NCI-H1436 treated with DMSO at 0.1 percent for 48 hours (cell line): ENCODE measurements at places on chromosomes 12 and 14.

GRCh38 chr12:53735556-53735955, 8.3 kb upstream of the CALCOCO1 start:
- DNase-seq = no peak

GRCh38 chr14:90743826-90744225, 72.4 kb downstream of the TTC7B start:
- no peak for DNase-seq

GRCh38 chr12:121128908-121129810, 3.5 kb upstream of the P2RX7 start:
- peak; percentile 28 for DNase-seq

- DNase-seq = no peak
Observed at GRCh38 chr14:53493860-53494259, 340.7 kb upstream of the DDHD1 start.

GRCh38 chr14:63318835-63319234, at the start of gene GPHB5:
Gene GPHB5 (minus strand): TSS chr14:63318935. CDS start chr14:63317849, 1,086 bp downstream.
- DNase-seq = no peak

GRCh38 chr12:1576410-1577241, 17.8 kb downstream of the FBXL14 start:
- DNase-seq = no peak

DNA sequence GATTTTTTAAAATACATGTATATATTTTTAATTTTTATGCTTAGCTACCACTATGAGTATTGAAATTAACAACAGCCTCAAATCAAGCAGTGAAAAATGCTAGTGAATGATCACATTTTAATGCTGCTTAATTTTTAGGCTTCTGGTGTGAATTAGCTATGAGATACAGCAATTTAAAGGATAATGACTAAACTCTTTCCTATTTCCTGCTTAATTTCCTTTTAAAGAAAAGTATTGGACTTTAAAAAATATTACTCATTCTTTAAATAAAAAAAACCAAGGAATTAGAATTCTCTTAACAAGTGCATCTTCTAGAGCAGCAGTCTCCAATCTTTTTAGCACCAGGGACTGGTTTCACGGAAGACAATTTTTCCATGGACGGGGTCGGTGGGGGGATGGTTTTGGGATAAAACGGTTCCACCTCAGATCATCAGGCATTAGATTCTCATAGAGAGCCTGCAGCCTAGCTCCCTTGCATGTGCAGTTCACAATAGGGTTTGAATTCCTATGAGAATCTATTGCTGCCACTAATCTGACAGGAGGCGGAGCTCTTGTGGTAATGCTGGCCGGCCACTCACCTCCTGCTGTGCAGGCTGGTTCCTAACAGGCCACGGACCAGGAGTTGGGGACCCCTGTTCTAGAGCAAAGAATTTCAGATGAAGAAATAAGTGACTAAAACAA, 18.6 kb upstream of the NTN4 start:
- DNase-seq = no peak

- no peak for DNase-seq
Observed at GRCh38 chr12:12845794-12846243, 32.7 kb downstream of the DDX47 start.

DNA sequence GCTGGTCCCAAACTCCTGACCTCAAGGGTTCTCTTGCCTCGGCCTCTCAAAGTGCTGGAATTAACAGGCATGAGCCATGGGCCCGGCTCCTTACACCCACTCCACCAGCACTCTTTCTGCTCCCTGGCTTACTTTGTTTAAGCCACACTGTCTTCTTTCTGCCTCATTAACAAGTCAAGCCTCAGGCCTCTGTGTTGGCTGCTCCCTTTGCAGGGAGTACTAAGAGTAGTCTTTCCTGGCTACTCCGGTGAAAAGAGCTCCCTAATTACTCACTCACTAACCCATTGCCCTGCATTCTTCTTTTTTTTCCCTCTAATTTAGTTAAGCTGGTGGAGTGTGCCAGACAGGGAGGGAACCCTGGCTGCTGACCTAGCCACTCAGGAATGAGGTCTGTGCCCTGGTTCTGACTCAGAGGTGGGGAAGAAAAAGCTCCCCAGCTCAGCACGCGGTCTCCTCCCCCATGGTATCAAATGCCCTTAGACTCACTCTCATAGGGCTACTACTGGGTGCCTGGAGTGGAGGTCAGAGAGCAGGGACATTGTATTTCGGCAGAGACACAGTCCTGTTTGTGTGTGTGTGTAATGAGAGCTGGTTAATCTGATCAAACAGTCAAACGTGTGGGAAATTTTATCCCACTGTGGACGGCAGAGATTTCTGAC, 19.8 kb downstream of the GALNT6 start:
- no peak for DNase-seq

- no peak for DNase-seq
Observed at GRCh38 chr12:14256555-14257169, 108.8 kb upstream of the ATF7IP start.

- no peak for DNase-seq
Observed at GRCh38 chr12:16228067-16228466, 49.4 kb downstream of the SLC15A5 start.

DNA sequence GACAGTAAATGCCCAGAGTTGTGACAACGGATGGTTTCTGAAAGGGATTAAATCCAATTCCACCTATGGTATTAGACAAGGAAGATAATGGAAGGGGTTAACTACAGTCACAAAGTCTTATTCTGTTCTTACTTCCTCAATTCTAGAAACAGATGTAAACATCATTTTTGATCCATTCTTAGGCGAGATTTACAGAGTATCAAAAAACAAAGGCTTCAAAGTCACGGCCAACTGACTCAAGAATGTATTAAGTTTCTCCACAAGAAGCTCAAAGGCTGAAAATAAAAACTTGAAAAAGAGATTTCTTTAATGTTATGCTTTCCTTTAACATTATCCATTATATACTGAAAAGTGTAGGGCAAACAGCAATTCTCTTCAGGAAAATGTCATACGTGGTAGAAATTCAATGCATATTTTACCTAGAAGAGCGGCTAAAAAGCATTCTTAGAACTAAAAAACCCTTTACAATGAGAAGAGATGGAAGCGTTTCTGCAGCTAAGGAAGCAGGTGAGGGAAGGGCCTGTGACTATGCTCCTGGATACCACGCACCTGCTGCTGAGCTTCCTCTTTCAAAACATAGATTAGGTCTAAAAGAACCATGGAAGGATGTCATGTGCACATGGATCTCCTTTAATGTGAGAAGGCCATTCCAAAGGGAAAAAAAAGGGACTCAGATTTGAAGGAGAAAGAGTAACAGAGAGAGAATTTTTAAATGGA, 185.8 kb downstream of the STXBP6 start:
- DNase-seq = no peak

DNA sequence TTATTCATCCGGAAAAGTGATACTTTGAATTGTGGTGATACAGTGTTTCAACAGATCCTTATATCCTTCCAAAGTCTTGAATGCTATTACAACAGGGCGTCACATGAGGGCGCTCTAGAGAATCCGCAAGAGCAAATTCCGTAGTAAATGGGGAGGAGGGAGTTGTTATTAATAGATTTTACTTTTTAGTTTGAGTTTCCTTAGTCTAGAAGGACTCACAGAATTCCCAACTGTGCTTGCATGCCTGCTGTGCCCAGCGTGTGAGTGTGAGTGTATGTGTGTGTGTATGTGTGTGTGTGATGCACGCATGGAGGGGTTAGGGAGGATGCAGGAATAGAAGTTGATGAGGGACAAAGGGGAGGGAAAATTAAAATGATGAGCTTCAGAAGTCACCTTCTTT, 375.3 kb downstream of the C12orf75 start:
- no peak for DNase-seq

DNA sequence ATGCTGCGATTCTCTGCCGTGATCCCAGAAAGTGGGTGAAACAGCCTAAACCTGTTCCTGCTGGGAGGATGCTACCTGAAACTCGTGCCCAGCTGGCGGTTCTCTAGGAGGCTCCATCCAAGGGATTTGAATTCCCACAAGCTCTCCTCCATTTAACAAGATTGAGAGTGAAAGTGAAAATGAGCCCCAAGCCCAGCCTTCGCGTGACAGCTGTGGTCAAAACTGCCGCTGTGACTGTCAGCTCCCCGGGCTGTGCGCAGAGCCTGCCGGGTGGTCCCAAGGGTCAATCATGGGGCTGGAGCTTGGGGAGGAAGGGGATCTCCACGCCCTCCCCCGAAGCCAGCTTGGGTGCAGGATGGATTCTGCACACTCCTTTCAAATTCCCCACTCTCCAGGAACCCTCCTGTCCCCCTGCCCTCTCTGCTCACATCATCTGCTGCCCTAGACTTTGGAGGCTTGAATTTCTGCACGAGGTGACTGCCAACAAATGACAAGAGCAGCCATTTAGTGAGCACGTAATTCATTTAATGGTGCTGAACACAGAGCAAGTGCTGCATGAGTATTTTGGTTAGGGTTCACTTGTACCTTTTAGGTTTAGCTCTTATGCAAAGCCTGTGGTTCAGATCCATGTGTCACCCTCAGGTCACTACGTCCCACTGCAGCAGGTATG, 5.3 kb downstream of the ASB2 start:
- DNase-seq = no peak

- no peak for DNase-seq
Observed at GRCh38 chr12:106108185-106108835, 30.4 kb downstream of the NUAK1 start.

DNA sequence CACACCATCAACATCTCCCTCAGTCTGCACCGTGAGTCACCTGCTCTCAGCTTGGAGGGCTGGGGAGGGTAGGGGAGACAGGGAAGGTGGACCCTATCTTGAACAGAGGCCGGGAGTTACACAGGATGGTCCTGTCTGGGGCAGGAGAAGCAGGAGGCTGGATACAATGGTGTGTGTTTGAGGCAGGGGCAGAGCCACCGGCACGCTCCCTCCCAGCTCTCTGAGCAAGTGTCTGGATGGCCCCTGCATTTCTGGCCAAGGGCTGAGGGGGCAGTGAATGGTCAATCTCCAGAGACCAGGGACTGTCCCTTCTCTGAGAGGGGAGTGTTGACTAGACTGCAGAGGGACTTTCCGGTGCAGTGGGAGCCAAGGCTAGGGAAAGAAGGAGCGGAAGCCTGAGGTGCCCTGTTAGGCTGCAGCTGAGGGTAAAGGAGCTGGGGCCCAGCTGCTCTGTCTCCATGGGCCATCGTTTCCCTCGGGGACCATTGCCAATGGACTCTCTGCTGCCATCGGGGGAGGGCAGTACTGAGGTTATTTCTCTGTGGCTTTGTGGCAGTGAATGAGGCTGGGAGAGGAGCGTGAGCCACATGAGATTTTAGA, 1.9 kb downstream of the LRP1-AS start:
- no peak for DNase-seq

GRCh38 chr14:80387563-80387981, 176.3 kb upstream of the DIO2 start:
- DNase-seq = no peak

GRCh38 chr12:119230807-119231206, 52.1 kb downstream of the HSPB8 start:
- DNase-seq = no peak

- DNase-seq = no peak
Observed at GRCh38 chr12:89863493-89863938, 154.9 kb upstream of the ATP2B1 start.

DNA sequence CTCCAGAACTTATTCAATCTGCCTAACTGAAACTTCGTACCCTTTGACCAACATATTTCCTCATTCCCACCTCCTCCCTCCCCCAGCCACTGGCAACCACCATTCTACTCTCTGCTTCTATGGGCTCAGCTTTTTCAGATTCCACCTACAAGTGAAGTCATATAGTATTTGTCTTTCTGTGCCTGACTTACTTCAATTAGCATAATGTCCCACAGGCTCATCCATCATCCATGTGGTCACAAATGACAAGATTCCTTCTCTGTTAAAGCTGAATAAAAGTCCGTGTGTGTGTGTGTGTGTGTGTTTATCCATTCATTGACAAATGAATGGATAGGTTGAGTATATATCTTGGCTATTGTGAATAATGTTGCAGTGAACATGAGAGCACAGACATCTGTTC, 1.3 kb upstream of the C14orf39 start:
- no peak for DNase-seq

- no peak for DNase-seq
Observed at GRCh38 chr12:1838205-1838993, 18.0 kb downstream of the LRTM2 start.

GRCh38 chr14:55638665-55639064, 58.7 kb downstream of the KTN1 start:
- DNase-seq = no peak

DNA sequence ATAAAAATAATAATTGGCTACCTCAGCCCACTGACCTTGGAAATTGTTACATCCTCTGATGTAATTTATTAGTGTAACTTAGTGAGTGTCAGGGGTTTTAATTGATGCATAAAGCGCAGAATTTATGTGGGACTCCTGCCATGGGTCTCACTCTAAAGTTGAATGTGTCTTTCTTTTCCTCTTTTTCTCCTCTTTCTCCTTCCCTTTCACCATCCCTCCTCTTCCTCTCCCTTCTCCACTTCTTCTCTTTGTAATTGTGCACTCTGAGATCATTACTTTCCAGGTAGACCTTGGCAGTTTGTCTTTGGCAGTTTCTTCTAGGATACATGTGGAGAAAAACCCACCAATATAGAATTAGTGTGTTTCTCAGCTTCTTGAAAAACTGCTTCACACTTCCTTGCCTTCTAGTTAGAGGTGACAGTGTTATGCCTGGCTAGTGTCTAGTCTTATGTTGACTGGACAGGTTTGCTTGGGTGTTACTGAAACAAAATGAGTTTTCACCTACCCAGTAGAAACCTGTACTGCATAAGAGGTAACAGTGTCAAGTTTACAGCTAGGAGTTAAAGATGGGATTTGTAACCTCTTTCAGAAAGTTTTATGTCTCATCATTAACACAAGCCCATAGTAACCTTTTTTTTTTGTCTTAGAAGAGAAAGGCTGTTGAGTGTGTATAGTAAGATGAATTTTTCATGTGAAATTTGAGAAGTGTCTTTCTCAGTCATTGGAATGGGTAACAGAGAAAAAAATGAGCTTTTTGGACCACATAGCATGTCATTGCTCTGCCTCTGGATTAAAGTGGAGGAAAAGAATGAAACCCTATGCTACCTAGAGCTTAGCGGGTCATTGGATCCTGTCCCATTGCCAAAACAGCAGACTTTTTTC, 18.6 kb downstream of the PELI2 start:
- DNase-seq = no peak

- peak; percentile 74 for DNase-seq
Observed at GRCh38 chr14:45891417-45892080, 638.5 kb upstream of the MIS18BP1 start.

GRCh38 chr14:90518941-90519256, 122.1 kb downstream of the CALM1 start:
- no peak for DNase-seq

DNA sequence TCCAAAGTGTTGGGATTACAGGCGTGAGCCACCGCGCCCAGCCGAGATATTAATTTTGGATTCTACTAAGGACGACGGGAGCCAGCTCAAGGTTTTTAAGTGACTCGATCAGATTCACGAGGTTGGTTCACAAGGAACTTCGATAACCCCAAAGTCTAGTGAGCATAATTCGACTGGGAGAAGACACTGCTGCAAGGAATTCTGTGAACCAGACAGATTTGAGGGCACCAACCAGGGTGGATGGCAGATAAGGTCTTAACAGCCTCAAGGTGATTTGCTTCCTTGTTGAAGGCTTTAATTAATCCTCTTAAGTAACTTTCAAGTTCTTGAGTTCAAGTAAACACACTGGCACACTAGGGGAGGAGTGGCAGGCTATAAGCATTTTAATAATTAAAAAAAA, 1.1 kb upstream of the KLHDC2 start:
- DNase-seq = no peak
